ENCODE measurements at places on chromosomes 11 and 22.

DNA sequence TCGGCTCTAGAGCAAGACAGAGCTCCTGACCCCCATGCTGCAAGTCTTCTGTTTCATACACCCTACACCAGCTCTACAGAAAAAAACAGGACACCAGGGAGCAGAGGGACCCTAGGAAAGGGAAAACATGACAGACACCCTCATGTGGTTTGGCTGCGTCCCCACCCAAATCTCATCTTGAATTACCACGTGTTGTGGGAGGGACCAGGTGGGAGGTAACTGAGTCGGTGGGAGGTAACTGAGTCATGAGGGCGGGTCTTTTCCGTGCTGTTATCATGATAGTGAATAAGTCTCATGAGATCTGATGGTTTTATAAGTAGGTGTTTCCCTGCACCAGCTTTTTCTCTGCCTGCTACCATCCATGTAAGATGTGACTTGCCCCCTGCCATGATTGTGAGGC, 6.6 kb upstream of the C22orf39 start:
- DNase-seq, result no peak

DNA sequence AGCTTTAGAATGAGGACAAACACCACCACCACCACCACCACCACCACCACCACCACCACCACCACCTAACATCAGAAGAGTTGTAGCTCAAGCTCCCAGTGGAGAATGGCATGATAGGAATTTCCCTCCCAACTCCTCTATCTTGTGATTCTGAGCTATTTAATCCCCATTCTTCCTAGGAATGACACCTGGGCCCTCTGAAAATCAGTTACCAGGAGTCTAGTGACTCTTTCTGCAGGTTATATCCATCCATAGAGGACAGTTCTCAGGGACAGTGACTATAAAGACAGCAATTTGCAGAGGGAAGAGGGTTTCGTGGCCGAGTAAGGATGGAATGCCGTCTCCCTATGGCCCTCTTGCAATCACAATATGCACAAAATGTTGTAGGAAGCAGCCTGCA, 27.8 kb downstream of the MYH9 start:
- DNase-seq, result no peak

GRCh38 chr11:8192896-8193209, 24.0 kb upstream of the RIC3 start:
- DNase-seq, result no peak

- no peak for DNase-seq
Observed at GRCh38 chr11:87190071-87190470, 152.3 kb downstream of the TMEM135 start.

DNA sequence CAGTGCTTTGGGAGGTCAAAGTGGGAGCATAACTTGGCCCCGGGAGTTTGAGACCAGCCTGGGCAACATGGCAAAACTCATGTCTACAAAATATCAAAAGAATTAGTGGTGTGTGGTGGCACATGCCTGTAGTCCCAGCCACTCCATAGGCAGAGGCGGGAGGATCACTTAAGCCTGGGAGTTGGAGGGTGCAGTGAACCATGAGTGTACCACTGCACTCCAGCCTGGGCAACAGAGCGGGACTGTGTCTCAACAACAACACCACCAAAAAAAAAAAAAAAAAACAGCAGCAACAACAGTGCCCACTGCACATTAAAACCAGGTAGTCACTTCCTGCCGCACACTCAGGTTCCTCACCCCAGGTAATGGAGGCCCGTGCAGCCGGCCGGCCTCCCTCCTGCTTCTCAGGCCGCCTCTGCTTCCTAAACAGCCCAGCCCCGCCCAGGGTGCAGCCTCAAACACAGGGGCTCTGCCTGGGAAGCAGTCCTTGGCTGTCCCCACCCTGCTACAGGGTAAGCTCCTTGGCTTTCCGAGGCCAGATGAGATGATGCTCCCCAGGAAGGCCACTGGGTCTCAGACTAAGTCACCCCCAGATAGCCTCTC, 318.3 kb downstream of the SHANK2 start:
- DNase-seq, result no peak

DNA sequence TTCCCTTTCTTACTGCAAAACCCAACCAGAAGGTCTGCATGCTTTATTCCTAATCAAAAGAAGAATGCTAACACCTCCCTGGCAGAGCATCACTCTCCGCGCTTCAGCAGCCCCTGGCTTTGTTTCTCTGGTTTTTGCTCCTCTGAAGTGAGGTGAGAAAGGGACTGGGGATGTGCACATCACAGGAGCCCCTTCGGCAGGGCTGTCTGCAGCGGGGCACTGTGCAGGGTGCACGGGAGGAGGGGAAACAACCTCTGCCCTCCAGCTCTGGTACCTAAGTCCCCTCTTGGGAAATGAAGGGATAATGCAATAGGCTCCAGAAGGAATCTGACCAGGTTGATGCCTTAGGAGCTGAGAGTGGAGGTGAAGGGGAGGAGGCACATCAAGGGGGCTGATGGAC, 312.7 kb downstream of the NTM start:
- DNase-seq, result no peak

DNA sequence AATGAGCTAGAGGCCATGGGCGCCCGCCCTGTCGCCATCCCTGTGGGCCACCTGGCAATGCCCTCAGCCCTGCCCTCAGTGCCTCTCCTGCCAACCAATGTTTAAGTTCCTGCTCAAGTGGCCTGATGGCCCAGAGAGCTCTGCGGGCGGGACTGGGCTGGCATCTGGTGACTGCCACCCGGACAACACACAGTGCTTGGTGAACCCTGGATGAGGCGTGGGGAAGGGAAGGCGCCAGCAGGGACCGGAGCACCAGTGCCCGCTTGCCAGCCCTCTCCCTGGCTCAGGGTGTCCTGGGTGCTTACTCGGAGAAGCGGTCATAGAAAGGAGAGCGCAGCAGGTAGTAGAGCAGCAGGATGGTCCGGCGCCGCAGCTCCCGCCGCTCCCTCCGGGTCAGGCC, 4.2 kb downstream of the PEX16 start:
- no peak for DNase-seq

DNA sequence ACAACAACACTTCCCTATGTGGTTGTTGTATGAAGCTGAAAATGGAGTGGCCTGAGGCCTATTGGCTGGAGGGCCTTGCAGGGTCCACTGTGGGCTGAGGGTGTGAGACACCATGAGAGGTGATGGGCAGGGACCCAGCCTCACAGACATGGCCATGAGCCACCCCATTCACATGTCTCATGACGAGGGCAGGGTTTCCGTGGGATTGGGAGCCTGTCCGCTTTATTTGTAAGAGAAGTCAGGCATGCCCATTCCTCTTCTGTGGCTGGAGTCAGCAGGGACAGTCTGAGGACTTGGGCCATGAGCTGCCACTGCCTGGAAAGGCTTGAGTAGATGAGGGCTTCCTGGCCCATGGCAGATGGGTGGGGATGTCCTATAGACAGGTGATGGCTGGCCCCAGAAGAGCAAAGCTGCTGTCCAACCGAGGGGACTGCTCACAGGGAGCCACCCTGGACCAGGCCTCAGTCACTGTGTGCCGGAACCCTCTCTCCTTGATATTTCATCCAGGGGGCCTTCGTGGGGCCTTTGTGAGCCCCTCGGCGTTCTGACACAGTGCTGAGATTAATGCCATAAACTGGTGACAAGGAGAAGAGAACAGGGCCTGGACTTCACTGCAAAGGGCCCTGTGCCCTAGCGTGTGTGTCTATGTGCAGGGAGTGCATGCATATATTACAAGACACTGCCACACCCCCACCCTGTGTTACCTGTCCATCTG, 971.9 kb downstream of the BRD1 start:
- DNase-seq, result no peak

GRCh38 chr11:61345170-61345610, 12.2 kb downstream of the TKFC start:
- no peak for DNase-seq

GRCh38 chr22:22928666-22929380, 41.2 kb downstream of the IGLL5 start:
- DNase-seq, result peak; percentile 13

DNA sequence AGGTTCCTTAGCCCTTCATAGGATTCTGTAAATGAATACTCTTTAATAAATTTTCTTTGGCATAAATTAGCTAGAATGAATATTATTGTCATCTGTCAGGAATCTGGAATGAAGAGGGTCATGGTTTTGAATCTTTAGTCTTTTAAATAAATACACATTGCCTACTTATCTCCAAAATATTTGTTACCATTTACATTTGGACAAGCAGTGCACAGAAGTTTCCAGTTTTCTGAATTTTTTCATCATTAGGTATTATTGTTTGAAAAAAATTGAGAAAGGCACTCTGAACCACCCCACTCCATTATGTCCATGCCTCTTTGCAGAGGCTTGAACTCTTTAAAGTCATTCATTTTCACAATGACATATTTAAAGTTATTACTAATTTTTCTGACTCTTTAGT, 549.0 kb upstream of the LUZP2 start:
- no peak for DNase-seq

- DNase-seq, result no peak
Observed at GRCh38 chr22:49879871-49880270, 26.2 kb downstream of the ZBED4 start.

GRCh38 chr11:16082095-16083055, 274.0 kb downstream of the SOX6 start:
- no peak for DNase-seq

- DNase-seq, result no peak
Observed at GRCh38 chr11:86443415-86443814, 68.7 kb downstream of the CCDC81 start.

GRCh38 chr11:12235947-12236743, 125.8 kb downstream of the MICAL2 start:
- no peak for DNase-seq

DNA sequence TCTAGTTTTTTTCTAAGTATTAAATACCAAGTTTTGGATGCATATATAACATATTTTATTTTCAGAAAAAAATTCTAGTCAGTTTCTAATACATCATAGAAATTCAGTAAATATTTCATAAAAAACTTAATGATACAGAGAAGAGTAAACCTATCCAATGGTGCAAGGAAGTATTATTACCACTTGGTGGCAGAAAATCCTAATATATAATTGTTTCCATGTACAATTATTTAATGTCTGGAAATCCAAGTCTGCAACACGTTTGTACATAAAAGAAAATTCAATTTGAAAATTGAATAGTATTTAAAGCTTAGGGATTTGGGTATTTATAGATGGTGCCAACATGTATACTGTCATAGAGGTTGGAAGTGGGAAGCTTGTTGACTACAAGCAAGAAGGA, 127.0 kb downstream of the TRPC6 start:
- DNase-seq, result no peak

DNA sequence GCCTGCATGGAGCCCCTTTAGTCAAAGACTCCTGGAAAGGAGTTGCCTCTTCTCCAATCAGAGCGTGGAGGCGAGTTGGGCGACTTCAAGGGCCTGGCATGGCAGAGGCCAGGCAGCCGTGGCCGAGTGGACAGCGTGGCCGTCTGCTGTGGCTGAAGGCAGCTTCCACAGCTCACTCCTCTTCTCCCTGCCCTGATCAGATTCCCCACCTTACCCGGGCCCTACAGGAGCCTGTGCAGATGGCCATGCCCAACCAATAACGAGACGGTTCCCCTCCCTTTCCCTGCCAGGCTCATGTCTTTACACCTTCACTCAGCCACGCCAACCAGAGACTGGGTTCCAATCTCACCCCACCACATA, 20.0 kb upstream of the SLC22A12 start:
- no peak for DNase-seq

DNA sequence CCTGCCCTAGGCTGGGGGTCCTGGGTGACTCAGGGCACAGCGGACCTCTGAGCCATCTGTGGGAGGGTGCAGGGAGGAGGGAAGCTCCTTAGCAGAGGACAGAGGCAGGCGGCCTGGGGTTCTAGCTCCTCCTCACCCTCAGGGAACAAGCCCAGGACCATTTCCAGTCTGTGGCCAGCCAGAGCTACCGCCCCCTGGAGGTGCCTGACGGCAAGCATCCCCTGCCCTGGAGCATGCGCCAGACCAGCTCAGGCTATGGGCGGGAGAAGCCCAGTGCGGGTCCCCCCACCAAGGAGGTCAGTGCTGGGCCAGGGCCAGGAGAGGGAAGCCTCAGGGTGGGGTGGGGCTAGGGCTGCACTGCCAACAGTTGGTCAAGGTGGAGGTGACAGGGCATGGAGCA, 26.0 kb upstream of the LRRC10B start:
- DNase-seq, result no peak

DNA sequence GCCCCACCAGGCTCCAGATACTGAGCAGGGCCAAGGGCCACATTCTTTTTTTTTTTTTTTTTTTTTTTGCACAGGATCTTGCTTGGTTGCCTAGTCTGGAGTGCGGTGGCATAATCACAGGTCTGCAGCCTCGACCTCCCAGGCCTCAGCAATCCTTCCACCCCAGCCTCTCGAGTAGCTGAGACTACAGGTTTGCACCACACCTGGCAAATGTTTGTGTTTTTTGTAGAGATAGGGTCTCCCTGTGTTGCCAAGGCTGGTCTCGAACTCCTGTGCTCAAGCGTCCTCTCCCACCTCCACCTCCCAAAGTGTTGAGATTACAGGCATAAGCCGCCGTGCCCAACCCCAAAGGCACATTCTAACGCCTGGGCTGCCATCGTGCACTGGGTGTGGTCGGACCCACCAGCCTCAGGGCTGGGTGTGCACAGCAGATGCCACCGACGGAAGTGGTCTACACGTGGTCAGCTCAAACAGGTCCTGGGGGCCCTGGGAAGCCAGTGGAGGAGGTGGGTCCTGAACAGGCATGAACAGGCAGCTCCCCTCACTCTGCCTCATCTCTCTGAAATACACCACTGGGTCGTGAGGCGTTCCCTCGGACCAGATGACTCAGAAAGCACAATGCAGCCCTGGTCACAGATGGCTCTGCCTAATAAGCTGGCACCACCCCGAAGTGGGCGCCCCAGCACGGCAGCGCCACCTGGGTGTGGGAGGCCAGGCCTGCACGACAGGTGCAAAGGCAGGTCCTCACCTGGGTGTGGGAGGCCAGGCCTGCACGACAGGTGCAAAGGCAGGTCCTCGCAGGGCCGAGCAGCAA, 5.1 kb upstream of the B4GALNT4 start:
- peak; percentile 48 for DNase-seq

DNA sequence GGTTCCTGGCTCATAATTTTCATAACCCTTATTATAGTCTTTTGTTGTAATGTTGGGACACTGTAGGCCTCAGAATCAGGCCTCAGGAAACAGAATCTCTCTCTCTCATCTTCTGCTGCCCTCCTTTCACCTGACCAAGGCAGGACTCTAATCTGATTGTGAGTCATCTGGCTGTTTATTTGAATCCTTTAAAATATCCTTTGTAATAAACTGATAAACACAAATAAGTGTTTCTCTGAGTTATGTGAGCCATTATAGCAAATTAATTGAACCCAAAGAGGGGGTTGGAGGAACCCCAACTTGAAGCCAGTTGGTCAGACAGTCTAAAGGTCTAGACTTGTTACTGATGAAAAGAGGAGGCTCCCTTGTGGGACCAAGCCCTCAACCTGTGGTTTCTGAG, 30.6 kb downstream of the ACER3 start:
- no peak for DNase-seq

- DNase-seq, result peak; percentile 47
Observed at GRCh38 chr11:76799066-76799804, 16.1 kb downstream of the TSKU start.

- DNase-seq, result no peak
Observed at GRCh38 chr22:46158283-46158682, 8.0 kb downstream of the PPARA start.

GRCh38 chr11:84313830-84314359, 1027.7 kb upstream of the CCDC90B start:
- no peak for DNase-seq

All from stimulated activated CD8-positive, alpha-beta memory T cell treated with anti-CD3 and anti-CD28 coated beads, Interleukin-4, amount 100 ng/mL, for 1 hour (primary cell).